ENCODE measurements at places on chromosomes 4 and X.

- no peak for DNase-seq
Measured at GRCh38 chr4:80685214-80685613, 345.3 kb upstream of the BMP3 start.

- no peak for DNase-seq
Measured at GRCh38 chr4:137212601-137213000, 319.7 kb downstream of the PCDH18 start.

- DNase-seq, result no peak
Measured at GRCh38 chr4:24930151-24930550, 17.3 kb upstream of the CCDC149 start.

- peak; percentile 45 for DNase-seq
Measured at GRCh38 chrX:150934453-150934852, 36.0 kb upstream of the CD99L2 start.

DNA sequence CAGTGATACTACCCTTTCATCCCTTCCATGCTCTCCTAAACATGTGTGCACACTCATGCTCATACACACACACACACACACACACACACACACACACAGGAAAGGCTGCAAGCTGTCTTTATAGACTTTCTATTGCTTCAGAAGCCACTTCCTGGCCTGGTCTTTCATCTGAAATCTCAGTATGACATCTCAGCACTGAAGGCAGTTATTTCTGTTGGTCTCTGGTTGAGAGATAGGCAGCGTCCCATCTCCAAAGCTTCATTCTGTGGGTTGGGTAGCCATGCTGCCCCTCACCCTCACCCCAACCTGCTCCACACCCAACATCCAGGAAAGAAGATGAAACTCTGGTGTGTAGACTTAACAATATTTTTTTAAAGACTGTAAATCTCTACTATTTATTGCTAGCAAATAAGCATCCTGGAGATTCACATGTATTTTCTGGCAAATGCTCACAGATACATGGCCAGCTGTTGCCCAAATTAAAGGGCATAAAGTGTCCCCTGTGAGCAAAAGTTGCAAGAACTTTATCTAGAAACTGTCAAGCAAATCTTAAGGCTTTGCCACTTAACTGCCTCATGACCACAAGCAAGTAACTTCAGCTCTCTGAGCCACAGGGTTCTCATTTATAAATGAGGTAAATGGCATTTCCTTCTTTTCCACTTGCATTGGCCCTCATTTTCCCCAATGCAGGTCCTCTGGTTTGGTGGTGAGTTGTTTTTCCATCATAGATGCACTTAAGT lies 189.8 kb upstream of the AFF2 start:
- DNase-seq, result no peak

DNA sequence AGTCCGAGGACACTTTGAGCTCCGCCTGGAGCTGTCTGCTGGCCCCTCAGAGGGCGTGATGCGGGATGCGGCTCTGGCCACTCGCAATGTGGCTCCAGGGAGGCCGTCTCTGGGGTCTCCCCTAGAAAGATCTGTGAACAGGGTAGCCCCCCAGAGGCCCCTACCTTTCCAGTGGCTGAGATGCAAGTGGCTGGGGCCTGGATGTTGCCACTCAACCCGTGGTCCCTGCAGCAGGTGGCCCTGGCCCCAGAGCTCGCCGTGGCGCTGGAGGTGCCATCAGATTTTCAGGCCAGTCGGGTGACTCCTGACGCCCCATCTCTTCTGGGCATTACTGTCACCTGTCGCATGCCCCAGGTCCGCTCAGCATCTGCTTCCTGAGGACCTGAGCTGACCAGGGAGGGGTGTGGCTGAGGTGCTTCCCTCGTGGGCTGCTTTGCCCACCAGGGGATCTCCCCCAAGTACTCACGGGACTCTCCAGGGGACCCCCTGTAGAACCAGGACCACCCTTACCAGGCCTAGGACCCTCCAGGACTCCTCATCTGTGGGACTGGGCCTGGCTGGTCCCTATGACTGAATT lies 102.1 kb upstream of the LRPAP1 start:
- DNase-seq, result no peak

GRCh38 chr4:141389649-141390048 lies 169.0 kb downstream of the ZNF330 start:
- DNase-seq, result no peak

DNA sequence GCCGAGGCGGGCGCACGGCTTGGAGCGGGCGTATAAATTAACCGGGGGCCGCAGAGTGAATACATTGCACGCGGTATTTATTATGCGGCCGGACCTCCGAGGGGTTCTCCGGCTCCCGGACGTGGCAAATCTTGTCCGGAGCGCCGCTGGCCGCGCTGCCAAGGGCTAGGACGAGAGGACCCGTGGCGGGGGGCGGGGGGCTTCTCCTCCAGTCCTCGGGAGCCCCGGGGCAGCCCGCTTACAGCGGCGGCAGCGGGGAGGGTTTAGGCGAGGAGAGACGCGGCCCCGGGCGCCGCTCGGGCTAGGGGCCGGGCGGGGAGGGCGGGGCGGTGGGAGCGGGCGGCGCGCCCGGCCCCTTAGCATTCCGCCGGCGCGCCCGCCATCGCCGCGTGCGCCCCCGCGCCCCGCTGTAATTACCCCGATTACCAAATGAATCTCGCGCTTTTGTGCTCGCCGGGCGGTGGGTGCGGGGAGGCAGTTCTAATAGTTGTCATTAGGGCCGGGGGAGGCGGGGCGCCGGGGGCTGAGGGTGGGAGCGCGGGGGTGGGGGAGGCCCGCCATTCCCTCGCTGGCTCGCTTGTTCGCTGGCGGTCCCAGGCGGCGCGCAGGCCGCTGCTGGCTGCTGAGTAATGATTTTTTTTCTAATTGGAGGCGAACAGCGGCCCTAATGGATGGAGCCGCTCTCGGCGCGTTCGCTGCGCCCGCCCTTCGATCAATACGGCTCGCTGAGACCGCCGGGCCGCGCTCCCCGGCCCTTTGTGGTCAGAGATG lies 276.6 kb downstream of the BCOR start:
- peak; percentile 31 for DNase-seq

GRCh38 chr4:96205143-96205936 lies 365.4 kb downstream of the PDHA2 start:
- DNase-seq, result no peak

DNA sequence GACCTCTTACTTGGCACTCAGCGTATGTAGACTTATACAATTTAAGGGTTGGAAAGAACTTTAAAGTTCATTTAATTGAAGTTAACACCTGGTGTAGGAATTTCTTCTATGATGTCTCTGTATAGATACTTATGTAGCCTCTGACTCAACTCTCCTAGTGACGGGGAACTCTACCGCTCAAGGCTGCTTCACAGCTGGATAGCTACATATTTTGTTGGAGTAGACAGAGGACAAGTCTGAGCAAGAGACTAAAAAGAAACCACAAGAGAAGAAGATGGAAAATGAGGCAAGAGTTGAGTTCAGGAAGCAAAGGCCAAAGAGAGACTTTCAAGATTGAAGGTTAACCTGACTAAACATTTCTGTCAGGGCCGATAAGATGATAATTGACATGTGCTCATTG lies 52.6 kb downstream of the GPR50 start:
- DNase-seq, result no peak

DNA sequence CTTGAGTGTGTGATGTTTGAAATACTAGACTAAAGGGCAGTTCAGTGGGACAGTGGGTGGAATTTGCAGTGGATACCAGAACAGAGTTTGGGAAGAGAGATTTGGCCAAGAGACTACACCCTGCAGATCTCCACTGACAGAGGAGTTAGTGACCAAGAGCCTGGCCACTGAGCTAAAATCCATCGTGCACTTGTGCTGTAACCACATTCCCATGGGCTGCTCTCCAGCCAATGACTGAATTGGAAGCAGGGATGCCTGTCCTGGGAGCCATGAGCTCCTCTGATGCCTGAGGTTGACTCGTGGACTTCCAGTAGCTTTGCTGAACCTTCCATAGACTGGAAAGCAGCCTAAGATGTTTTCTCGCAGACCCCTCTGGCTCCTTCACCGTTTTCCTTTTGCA lies 296.1 kb downstream of the TRIML1 start:
- no peak for DNase-seq

DNA sequence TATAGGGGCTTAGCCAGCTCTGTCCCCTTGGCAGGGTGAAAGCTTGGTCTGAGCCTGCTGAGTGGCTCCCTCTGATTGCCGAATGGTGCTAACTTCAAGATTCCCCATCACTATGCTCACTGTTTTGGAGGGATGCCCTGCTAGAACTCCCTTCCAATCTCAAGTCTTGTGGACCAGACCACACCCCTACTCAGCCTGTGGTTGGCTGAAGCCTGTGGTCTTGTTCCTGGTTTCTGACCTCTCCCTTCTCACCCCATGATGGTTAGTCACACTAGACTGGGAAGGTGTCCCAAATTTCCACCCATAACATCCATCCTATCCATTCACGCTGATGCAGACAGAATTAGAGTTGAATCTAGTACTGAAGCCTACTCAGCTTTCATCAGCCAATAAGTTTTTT lies 184.7 kb upstream of the NDP start:
- no peak for DNase-seq

GRCh38 chr4:8699479-8700145 lies 107.0 kb downstream of the CPZ start:
- no peak for DNase-seq

DNA sequence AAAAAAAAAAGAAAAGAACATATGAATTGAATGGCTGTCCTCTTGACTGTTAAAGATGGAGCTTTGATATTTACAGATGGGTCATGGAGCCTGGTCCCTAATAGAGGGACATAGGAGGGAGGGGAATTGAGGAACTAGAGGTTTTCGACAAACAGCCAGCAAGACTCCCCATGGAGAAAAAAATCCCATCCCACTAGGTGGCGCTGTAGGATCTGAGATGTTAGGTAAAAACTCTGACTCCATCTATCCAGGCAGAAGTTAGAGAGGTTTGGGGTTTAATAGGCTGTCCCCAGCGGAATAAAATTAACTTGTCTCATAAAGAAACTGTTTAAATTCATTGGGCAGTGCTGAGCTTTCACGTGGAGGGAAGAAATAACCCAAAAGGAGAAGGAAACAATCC lies 45.9 kb downstream of the HMGB2 start:
- no peak for DNase-seq

DNA sequence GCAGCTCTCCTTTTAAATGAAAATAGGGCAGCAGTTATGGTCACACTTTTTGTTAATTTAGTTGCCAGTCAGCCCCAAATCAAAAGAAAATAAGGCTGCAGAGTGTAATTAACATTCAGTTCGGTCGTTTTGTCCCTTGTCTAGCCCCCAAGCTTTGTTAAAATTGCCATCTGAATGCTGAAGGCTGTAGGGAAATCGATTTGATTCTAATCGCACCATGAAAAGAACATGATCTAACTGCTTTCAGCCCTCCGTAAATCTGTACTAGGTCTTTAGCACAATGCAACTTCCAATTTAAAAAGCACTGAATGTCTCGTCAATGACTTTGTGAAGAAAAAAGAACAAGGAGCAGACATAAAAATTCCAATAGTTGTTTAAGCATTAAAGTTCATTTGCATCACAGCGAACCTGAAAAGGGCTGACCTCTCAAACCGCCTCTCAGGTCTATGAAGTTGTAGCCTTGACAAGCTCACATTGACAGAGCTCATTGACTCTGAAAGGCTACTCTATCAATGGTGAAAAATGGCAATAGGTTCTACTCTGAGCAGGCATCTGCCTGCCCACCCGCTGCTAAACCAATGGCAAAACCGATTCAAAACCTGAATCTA lies 48.9 kb downstream of the CHIC2 start:
- DNase-seq, result peak; percentile 55

GRCh38 chrX:79371101-79371500 lies 4.0 kb upstream of the ITM2A start:
- DNase-seq, result no peak

GRCh38 chr4:145736241-145736831 lies 56.4 kb downstream of the C4orf51 start:
- DNase-seq, result peak; percentile 77

GRCh38 chr4:108107101-108107500 lies 61.6 kb downstream of the LEF1 start:
- no peak for DNase-seq

DNA sequence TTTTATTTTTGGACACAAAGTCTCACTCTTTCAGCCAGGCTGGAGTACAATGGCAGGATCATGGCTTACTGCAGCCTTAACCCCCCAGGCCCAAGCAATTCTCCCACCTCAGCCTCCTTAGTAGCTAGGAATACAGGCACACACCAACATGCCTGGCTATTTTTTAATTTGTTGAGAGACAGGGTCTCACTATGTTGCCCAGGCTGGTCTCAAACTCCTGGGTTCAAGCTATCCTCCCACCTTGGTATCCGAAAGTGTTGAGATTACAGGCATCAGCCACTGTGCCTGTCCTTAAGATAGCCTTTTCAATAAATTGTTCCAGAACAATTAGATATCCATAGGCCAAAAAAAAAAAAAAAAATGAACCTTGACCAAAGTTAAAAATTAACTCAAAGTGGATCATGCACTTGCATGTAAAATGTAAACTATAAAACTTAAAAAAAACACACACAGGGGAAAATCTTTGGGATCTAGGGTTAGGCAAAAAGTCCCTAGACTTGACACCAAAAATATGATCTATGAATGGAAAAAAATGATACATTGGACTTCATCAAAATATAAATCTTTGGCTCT lies 28.6 kb upstream of the NFKB1 start:
- no peak for DNase-seq

- DNase-seq, result no peak
Measured at GRCh38 chr4:66923081-66923865, 622.0 kb downstream of the CENPC start.

DNA sequence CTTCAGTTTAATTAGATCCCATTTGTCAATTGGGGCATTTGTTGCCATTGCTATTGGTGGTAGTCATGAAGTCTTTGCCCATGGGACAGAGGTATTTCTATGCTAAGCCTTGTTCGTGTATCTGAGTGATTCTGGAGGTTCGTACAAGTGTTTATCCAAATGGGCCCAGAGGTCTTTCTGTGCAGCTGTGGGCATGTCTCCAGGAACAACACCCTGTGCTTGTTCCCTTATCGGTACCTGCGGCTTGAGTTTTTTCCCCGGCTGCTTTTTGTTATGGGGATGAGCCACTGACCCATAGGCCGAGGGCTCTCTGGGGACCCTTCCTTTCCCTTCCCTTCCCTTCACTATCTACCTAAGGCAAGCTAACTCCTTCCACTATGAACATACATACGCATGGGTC lies 81.4 kb upstream of the WDR1 start:
- no peak for DNase-seq

GRCh38 chr4:26060286-26060685 lies 146.3 kb downstream of the SMIM20 start:
- DNase-seq, result no peak

DNA sequence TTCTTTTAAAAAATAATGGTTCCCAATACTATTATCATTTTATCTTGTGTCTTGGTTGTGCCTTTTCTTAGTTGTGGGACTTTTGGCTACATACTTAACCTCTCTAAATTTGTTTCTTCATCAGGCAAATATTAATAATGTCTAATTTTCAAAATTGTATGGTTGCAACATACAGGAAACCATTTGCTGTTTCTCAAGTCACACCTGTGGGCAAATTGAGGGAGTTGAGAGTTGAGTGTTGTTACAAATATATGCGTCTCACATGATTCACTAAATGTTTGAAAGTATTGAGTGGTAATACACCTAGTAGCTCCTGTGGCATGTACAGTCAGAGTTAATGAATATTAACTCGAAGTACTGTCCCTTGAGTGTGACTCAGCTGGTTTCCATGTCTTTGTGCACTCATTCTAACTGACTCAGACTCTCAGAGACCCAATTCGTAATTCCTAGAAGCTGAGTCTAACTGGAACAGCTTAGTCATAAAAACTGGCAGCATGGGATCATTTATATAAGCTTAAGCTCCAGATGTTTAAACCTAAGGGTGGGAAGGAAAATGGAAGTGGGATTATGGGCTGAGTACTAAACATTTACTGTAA lies 802.4 kb downstream of the TRIML1 start:
- no peak for DNase-seq

GRCh38 chr4:2295900-2296442 lies 34.1 kb upstream of the MXD4 start:
- no peak for DNase-seq

All from NCI-H510A treated with DMSO at 0.1 percent for 48 hours (cell line).